Camera-type eye (tissue), 1 donor: ENCODE measurements at places on chromosomes 16 and 17. TPM values are rescaled to one million over a fixed set of nuclear protein-coding genes. Genes with fewer than 3 reads are reported as not detected.

ADAP2 gene
- total RNA-seq, result 5.5 TPM

GAST gene
- not detected for total RNA-seq

TNFRSF13B gene
- not detected for total RNA-seq

MARVELD3 gene
- total RNA-seq, result 1.9 TPM

NDRG4 gene
- total RNA-seq, result 103 TPM

KCNH4 gene
- not detected for total RNA-seq

IGF2BP1 gene
- total RNA-seq, result 12.0 TPM

SPECC1 gene
- total RNA-seq, result 33.1 TPM

ACSM2A gene
- total RNA-seq, result not detected

CHD9 gene
- 259 TPM for total RNA-seq

HSPB9 gene
- total RNA-seq, result not detected

RBFOX1 gene
- total RNA-seq, result 22.2 TPM

OTOP3 gene
- not detected for total RNA-seq

SMG6 gene
- total RNA-seq, result 77.0 TPM

TMC5 gene
- 1.9 TPM for total RNA-seq
